ENCODE measurements at places on chromosomes 11 and 22. TPM values are rescaled to one million over a fixed set of nuclear protein-coding genes. Genes with fewer than 3 reads are reported as not detected.

Gene FGF3
- total RNA-seq: not detected

Gene MS4A4A
- not detected for total RNA-seq

Gene THY1
- total RNA-seq: 0.40 TPM

Gene SVIP
- total RNA-seq: 74.7 TPM

Gene LDHA
- total RNA-seq: 1,631 TPM

Gene OVOL1
- not detected for total RNA-seq

Gene KCNK4
- not detected for total RNA-seq

Gene ZNRF3
- total RNA-seq: 1.2 TPM

Gene BDNF
- not detected for total RNA-seq

Gene OSBP2
- 0.66 TPM for total RNA-seq

Gene GAL3ST1
- 0.31 TPM for total RNA-seq

- no peaks in the 10 kb centered on the region for H3K27me3 ChIP-seq
- DNase-seq: no peak
Observed at GRCh38 chr11:127866109-127866508, 721.2 kb downstream of the ETS1 start.

DNA sequence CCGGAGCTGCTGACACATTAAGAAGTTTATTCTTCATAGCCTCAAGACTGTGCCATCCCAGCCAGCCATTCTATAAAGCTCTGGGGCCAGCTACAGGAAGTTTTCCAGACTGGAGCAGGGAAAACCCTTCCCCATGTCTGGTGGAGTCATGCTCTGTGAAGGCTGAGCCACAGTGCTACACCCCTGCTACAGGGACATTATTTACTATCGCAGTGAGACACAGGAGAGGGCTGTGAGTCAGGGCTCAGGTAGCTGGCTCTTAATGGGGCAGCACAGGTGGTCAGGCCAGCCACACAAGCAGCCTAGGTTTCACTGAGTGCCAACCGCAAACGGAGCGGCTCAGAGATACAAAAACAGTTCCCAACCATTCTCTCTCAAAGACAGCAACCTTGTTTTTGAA is 12.1 kb downstream of the HPS4 start:
- H3K4me1 ChIP-seq: no peaks in the 10 kb centered on the region
- H3K27ac ChIP-seq: no peak overlapping the region
- no peak overlapping the region for H3K4me3 ChIP-seq
- H3K36me3 ChIP-seq: peaks cover 55% of the 10 kb centered on the region
- H3K27me3 ChIP-seq: no peaks in the 10 kb centered on the region

DNA sequence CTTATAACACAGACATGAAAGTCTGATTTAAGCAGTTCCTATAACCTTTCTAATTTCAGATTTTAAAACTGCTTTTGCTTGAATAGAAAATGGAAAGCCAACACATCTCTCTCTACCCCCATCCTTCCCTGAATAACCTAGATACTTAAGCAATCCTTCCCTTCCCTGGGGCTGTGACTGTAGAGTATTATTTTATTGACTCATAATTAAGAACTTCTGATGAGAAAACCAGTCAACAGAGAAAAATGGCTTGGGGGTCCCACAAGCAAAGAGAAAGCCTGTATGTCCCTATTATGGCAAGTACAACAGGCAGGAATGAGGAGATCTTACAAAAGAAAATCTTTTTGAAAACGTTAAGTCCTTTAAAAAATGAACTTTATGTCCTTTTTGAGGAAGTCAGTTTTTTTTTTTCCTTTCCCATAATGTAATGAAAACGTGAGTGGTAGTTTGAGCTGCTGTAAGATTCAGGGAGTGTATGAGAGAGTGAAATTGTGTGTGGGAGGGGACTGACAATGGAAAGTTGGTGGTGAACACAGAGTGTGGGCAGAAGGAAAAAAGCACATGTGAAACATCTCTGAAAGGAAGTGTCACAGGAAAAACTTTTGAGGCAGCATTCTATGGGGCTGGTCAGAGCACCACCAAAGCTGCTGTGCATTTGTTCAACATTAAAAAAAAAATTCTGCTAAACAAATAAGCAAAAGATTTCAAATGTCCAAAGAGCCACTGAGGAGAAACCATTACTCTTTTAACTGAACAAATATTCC is 154.6 kb downstream of the MAML2 start:
- H3K36me3 ChIP-seq: no peaks in the 10 kb centered on the region
- H3K4me3 ChIP-seq: no peak overlapping the region
- H3K4me1 ChIP-seq: peaks cover 36% of the 10 kb centered on the region
- no peak overlapping the region for H3K27ac ChIP-seq
- DNase-seq: no peak

DNA sequence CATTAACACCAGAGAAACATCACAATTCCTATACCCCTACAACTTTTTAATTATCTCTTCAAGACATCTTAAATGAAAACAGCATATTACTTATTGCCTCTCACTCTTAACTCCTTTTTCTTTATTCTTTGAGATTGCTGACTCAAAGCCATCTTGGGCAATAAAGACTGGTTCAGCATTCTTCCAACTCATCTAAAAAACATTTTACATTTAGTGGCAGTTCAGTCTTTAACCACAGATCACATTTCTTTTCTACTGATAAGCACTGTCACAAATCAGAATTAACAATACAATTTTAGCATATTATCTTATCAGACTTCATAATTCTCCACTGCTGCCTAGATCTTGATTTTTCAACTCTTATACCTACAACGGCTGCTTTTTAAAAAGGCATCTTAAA is 34.0 kb downstream of the SIK3 start:
- peaks cover 22% of the 10 kb centered on the region for H3K4me1 ChIP-seq
- H3K36me3 ChIP-seq: no peaks in the 10 kb centered on the region
- H3K27ac ChIP-seq: no peak overlapping the region

DNA sequence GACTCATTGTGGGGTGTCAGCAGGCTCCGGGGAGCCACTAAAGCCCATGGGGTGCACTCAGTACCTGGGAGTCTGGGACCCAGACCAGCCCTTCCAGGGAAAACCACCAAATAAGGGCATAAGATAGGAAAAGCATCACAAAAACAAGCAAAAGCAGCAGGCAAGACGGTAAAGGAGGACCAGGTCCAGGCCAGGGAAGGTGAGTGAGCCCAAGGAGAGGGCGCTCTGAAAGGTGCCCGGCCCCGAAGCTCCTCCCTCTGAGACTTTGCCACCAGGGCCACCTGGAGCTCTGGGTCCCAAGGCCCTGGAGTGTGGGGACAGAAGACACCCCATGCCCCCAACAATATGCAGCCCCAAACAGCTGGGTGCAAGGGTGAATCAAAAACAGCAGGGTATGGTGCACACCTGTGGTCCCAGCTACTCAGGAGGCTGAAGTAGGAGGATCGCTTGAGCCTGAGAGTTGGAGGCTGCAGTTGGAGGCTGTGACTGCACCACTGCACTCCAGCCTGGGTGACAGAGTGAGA is 5.2 kb upstream of the IL17REL start:
- no peak overlapping the region for H3K4me3 ChIP-seq
- H3K27me3 ChIP-seq: no peaks in the 10 kb centered on the region
- H3K27ac ChIP-seq: no peak overlapping the region
- DNase-seq: peak; percentile 39
- H3K36me3 ChIP-seq: no peaks in the 10 kb centered on the region

- DNase-seq: no peak
- H3K27ac ChIP-seq: no peak overlapping the region
- no peaks in the 10 kb centered on the region for H3K27me3 ChIP-seq
- peaks cover 28% of the 10 kb centered on the region for H3K36me3 ChIP-seq
Observed at GRCh38 chr22:17739196-17739975, 34.9 kb downstream of the BID start.

GRCh38 chr11:60762851-60763691 is 6.4 kb downstream of the MS4A15 start:
- no peak overlapping the region for H3K4me3 ChIP-seq
- no peaks in the 10 kb centered on the region for H3K4me1 ChIP-seq
- H3K36me3 ChIP-seq: no peaks in the 10 kb centered on the region
- peaks cover 6% of the 10 kb centered on the region for H3K27me3 ChIP-seq
- no peak overlapping the region for H3K27ac ChIP-seq

GRCh38 chr11:11502263-11502861 is 119.4 kb downstream of the GALNT18 start:
- H3K36me3 ChIP-seq: no peaks in the 10 kb centered on the region
- no peak overlapping the region for H3K4me3 ChIP-seq
- no peak for DNase-seq
- no peaks in the 10 kb centered on the region for H3K27me3 ChIP-seq
- no peaks in the 10 kb centered on the region for H3K4me1 ChIP-seq

GRCh38 chr11:35632301-35632700 is 14.0 kb downstream of the FJX1 start:
- H3K27ac ChIP-seq: no peak overlapping the region
- H3K4me3 ChIP-seq: no peak overlapping the region
- no peaks in the 10 kb centered on the region for H3K36me3 ChIP-seq
- H3K4me1 ChIP-seq: no peaks in the 10 kb centered on the region
- H3K27me3 ChIP-seq: peaks cover 13% of the 10 kb centered on the region

DNA sequence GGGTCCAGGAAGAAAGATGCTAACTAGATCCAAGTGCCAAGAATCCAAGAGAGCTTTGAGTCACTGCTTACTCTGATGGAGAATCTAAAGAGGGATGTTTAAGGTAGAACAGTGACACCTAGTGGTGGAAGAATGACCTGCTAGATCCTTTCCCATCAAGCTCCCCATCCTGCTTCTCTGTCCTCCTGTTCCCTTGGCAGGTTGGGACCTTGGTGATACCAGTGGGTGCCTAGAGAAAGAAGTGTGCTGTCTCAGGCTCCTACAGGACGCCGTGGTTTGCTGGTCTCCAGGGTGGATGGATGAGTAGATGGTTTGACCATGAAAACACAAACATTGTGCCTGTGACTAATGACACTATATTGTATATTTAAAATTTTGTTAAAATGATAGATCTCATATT is 383.7 kb downstream of the TMEM135 start:
- H3K4me1 ChIP-seq: no peaks in the 10 kb centered on the region
- no peak for DNase-seq
- H3K27me3 ChIP-seq: no peaks in the 10 kb centered on the region
- no peaks in the 10 kb centered on the region for H3K36me3 ChIP-seq
- H3K27ac ChIP-seq: no peak overlapping the region
- no peak overlapping the region for H3K4me3 ChIP-seq

- no peaks in the 10 kb centered on the region for H3K4me1 ChIP-seq
- no peak overlapping the region for H3K4me3 ChIP-seq
- no peaks in the 10 kb centered on the region for H3K36me3 ChIP-seq
- H3K27me3 ChIP-seq: no peaks in the 10 kb centered on the region
Observed at GRCh38 chr22:48867891-48868290, 959.8 kb downstream of the BRD1 start.

GRCh38 chr22:28978158-28978557 is 83.5 kb downstream of the C22orf31 start:
- DNase-seq: no peak
- H3K27ac ChIP-seq: no peak overlapping the region
- no peaks in the 10 kb centered on the region for H3K4me1 ChIP-seq
- H3K36me3 ChIP-seq: no peaks in the 10 kb centered on the region
- H3K4me3 ChIP-seq: no peak overlapping the region
- no peaks in the 10 kb centered on the region for H3K27me3 ChIP-seq

DNA sequence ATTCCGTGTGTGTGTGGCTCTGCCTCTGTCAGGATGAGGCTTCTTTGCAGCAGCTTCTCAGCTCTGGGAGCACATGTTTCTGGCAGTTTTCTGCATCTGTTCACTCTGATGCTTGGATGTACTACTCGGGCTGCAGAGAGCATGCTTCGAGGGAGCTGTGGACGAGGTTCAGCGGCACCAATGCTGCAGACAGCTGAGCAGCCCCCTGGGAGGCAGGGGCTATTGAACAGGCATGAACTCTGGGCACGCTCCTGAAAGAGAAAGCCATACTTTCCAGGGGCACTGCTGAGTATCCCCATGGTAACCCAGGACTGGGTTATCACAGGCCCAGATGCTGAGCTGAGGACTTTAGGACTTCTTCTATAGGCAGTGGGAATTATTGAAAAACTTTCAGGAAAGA is 33.8 kb downstream of the ADAMTS8 start:
- H3K36me3 ChIP-seq: no peaks in the 10 kb centered on the region
- no peak overlapping the region for H3K4me3 ChIP-seq

DNA sequence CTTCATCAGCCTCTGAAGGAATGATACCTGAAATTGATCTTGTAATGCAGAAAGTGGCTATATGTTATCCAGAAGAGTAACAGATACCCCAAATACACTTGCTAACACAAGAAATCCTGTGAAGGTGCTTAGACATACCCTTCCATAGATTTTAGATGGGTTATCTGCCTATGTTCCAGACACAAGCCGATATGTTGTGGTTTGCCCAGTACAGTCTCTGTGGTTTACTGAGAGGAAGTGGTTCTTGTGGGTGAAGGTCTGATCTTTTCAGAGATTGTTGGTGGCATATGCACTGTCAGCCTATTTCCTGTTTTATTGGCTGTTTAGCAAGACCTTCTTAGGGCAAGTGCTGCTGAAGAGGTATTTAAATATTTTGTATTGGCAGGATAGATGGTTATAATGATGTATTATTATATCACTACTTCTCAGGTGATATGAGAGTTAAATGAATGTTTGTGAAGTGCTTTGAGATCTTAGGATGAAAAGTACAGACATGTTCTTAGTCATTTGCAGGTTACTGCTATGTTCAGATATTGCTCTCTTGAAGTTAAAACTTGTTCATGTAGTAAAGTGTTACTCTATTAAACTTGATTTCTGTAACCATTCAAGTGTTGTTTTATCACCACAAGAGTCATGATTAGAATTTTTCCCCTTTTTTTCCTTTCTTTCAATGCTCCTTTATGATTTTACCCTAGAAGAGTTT is 8.2 kb downstream of the ARHGEF12 start:
- H3K36me3 ChIP-seq: no peaks in the 10 kb centered on the region
- peak overlapping the region; percentile 6 for H3K4me3 ChIP-seq
- peak; percentile 76 for DNase-seq
- H3K27ac ChIP-seq: no peak overlapping the region

DNA sequence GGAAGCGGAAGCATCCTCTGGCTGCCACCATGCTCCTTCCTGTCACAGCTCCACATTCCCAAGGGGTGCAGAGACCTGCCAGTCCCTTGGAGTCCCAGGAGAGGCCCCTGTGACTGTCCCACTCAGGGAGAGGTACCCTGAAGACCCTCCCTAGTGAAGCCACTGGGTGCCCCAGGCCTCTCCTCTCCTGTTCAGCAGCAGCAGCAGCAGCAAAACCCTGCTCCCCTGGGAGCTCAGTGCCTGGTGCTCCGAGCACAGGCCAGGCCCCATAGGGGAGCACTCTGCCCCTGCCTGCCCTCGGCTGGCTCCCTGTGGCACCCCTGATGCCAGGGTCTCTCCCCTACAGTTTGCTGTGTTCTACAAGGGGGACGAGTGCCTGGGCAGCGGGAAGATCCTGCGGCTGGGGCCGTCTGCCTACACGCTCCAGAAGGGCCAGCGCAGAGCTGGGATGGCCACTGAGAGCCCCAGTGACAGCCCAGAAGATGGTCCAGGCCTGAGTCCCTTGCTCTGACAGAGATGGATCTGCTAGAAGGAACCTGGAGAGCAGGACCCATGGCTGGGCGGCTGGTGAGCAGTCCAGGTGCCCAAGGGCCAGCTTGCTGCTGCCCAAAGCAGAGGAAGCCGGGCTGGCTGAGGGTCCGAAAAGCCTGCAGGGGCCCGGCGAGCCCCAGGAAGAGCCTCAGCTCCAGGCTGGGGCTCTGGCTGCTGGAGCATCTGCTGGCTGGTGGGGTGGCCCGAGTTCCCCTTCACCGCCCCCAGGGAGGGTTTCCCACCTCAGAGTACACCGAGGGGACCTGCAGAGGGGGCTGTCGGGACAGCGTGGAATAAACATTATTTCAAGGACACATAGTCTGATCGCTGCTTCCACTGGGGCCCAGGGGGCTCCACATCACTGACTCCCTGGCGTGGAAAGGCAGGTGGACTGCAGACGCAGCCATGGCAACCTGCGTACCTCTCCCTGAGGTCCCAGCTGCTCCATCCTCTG is 21.3 kb downstream of the TRMU start:
- no peak overlapping the region for H3K27ac ChIP-seq
- no peak for DNase-seq
- H3K4me3 ChIP-seq: no peak overlapping the region
- no peaks in the 10 kb centered on the region for H3K4me1 ChIP-seq

- H3K27ac ChIP-seq: no peak within 1 kb of the TSS
- H3K36me3 ChIP-seq: no peaks in the 10 kb centered on the region
- DNase-seq: no peak
Observed at GRCh38 chr11:5596607-5597201, at the start of gene TRIM6. Gene TRIM6, plus strand, starts transcription at chr11:5596637. Its CDS starts 261 bp downstream, at chr11:5596898.

All from CD8-positive, alpha-beta memory T cell (primary cell).